ENCODE measurements at places on chromosomes 2 and 18. TPM values are rescaled to one million over a fixed set of nuclear protein-coding genes. Genes with fewer than 3 reads are reported as not detected.

Gene RAMP1
- 10.5 TPM for total RNA-seq

Gene PKDCC
- 68.1 TPM for total RNA-seq

Gene UGT1A8
- total RNA-seq, result 0.71 TPM

Gene MREG
- 0.71 TPM for total RNA-seq

Gene SCN7A
- total RNA-seq, result 0.14 TPM

Gene MC4R
- not detected for total RNA-seq

Gene HOXD11
- 0.14 TPM for total RNA-seq

Gene TEX44
- total RNA-seq, result not detected

Gene SLC5A6
- total RNA-seq, result 14.7 TPM

Gene ALLC
- not detected for total RNA-seq

Gene KCNG2
- 4.7 TPM for total RNA-seq

Gene MARCHF7
- total RNA-seq, result 75.7 TPM

Gene DYSF
- 0.65 TPM for total RNA-seq

Data from smooth muscle cell of bladder (primary cell).